Neuronal stem cell (in vitro differentiated cells): ENCODE measurements at places on chromosomes 3 and 15.

DNA sequence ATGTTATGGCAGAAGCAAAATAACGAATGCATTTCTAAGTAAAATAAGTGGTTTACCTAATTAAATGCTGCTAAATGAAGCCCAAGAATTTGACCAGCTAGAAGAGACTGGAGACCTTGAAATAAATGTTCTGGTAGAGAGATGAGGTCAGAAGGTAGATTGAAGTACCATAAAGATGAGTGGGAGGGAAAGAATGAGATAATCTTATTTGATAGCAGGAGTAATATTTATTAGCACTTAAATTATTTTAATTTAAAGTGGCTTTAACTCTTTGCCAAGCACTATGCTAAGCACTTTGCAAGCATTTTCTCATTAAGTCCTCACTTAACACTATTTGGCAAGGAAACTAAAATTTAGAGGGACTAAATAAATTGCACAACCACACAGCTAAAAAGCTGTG, 314.9 kb upstream of the CCDC54 start:
- DNase-seq = no peak

DNA sequence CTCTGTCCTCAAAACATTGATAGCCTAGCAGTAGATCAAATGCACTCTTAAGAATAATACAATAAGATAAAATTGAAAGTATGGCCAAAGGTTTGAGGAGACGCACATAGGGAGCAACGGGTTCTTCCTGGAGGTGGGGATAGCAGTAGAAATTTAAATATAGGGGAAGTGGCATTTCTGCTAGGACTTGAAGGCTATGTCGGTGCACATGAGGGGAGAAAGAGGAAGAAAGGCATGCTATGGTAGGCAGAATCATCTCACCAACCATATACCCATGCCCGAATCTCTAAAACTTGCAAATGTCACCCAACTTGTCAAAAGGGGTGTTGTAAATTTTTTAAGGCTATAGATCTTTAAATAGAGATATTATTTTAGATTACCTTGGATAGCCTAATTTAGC, 735.1 kb upstream of the LMCD1 start:
- DNase-seq = no peak

DNA sequence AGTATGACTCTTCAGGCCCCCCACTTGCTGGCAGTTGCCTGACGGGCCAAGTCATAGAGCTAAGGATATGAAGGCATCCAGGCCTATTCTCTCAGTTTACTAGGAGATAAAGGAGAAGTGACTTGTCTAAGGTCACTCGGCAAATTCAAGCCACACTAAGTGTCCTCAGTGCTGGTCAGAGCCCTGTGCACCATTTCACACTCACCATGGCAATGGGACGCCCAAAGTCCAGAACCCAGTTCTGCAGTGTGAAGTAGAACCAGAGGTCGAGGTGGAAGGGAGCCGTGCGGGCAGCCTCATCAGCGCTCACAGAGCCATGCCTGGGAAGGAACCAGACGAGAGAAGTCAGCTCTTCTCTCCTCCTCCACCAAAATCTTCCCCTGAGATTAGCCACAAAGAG, 11.2 kb downstream of the CLN6 start:
- no peak for DNase-seq

GRCh38 chr3:58962040-58962651, 87.7 kb downstream of the CFAP20DC start:
- DNase-seq = no peak

DNA sequence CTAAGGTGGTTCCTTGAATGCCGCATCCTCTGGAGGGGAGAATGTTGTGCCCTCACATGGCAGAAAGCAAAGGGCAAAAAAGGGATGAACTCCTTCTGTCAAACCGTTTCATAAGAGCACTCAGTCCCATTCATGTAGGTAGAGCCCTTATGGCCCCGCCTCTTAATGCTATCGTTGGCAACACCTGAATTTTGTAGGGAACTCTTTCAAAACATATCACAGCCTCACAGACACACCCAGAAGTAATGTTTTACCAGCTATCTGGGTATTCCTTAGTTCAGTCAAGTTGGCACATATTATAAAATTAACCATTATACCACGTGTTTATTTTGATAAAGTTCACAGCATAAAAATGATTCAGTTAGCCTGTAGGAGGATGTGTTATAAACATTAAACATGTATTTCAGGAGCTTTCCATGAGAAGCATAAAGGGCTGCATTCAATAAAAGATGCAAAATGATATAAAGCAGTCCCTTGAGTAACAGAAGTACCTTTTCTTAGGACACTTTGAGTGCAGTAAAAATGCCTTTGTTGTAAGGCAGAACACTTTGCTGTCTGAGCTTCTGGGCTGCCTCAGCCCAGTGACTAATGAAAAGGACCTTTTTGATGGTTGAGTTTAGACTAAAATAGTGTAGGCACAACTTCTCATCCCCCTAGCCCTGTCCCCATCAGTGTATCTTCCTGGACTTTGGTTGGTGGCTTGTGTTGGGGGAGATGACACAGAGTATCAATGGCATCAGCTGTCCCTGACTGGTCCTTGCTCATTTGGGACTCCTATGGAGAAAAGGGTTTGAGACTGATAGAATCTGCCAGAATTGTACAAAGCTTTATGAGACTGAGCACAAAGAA, 263.5 kb upstream of the TPRG1 start:
- DNase-seq = no peak

DNA sequence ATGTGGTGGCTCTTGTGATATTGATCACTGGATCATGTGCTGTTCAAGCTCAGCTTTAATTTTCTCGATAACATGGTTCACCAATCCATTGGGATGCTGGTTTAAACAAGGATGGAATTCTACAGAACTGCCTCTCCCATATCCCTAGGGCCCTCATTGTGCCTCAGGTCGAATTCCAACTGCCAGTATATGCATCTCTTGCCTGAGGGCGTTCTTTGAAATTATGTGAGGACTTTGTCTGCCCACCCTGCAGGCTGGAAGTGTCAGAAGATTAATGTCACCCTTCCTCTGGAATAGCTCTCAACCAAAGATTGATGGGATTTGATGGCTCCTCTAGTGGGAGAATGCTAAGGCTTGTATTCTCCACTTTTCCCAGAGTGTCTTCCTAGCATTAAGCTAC, 175.6 kb upstream of the GALNT15 start:
- no peak for DNase-seq

DNA sequence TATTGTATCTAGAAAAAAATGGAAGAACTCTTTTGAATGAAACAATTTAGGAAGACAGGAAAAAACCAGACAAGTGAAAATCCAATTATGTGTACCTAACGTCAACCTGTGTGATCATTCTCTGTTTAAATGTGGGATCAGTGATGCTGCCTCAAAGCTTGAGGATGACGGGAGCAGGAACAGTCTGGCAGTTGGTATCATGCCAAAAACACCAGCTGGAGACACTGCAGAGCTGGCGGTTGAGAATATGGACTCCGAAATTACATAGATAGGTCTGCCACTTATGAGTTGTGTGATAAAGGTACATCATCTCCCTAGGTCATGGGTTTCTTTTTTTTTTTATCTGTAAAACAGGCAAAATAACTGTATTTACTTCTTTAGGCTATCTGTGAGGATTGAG, 480.5 kb downstream of the CNTN4 start:
- no peak for DNase-seq

- no peak for DNase-seq
Measured at GRCh38 chr3:153911116-153911515, 210.1 kb upstream of the ARHGEF26 start.

DNA sequence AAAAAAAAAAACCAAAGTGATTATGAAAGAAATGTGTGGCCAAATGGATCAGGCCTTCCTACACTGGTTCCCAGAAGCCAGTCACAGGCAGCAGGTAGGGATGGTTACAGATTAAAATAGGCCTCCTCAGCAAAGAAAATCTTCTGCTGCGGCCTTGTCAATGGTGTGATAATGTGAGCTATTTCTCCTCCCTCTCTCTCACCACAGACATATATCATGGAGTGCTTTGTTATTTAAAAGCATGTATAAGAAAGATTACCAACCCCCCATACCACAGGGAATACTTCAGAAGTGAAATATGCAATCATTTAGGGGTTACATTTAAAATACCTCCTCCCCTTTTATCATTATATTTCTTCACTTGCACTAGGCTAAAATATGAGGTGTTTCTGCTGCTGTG, 32.2 kb upstream of the LRTM1 start:
- no peak for DNase-seq

DNA sequence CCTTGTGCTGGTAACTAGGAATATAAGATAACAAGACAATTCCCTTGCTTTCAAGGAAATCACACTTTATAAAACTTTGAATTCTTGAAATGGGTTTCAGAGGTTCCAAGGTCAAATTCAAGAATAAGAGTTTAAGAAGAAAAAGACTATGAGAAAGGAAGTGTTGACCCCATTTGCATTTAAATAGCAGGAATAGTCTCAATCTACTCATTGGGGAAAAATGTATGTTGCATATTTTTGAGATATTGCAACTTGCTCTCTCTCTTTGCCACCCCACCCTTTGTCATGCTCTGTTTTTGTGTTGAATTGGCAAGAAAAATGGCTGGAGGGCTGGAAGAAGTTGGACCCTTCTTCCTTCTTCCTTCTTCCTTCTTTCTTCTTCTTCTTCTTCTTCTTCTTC, 699.2 kb downstream of the TUSC7 start:
- no peak for DNase-seq

DNA sequence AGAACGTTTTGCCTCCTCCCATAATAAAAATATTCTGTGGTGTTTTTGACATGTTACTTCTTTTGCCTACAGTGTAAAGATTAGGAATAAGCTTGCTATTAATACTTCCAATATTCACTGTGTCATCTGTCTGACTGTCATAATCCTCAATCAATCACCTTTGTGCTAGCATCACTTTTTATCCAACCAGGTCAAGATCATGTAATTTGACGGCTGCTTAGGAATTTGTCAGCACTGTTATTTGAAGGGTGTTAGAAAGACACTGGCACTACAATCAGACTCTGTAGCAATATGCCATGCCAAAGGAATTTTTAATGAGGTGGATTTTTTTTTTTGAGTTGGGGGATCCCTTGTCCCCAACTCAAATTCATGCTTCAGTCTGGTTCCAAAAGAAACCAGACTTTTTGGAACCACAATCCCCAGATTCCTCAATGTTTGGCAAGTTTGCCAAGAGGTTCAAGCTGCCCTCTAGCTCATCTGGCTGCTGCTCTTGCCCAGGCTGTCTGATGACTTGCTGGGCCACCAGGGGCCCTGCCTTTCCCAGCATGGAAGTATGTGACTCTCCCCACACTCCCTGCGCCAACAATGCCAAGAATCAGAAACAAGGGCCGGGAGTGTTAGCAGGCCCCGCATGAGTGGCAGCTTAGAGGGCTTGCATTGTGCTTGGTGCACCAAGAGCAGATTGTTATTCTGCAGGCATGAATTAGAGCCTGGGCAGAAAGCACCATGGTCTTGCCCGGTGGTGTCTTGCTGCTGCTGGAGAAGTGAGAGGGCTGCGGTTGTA, 58.6 kb upstream of the TSC22D2 start:
- DNase-seq = peak; percentile 30

DNA sequence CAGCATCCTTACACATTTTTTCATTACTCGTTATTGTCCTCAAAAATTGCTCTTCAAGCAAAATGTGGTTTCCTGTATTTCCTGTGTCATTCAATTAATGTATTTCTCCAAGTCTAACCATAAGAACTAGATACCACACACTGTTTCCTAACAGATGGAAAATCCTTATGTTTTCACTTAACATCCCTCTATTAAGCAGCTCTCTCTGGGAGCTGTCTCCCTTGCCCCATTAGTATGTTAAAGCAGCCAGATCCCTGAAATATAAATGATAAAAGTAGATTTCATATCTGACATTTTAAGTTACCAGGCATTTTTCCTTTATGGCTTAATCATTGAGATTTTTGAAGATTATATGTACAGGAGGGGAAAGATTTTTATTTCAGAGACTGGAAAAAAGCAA, 15.9 kb downstream of the PFN2 start:
- DNase-seq = no peak

GRCh38 chr15:46297766-46298165, 662.9 kb downstream of the SQOR start:
- DNase-seq = no peak
